ENCODE measurements at places on chromosomes 4 and X.

DNA sequence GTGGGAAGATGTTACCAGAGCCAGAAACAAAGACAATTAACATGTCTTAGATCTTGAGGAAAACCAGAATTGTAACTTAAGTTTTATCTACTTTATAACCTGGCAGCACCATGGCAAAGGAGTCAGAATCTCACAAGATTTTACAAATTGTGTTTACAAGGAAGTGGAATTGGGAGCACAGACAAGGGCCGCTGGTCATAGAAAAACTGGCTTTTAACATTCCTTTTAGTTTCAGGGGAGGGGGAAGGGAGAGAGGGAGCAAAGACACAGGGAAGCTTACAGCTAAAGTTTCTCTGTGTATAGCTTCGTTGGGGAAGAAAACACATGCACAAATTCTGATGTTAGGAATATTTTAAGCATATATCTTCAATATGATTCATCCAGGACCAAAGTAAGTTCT lies 10.3 kb upstream of the UGT2B11 start:
- DNase-seq, result no peak

GRCh38 chr4:122747883-122748282 lies 15.4 kb downstream of the BBS12 start:
- no peak for DNase-seq

DNA sequence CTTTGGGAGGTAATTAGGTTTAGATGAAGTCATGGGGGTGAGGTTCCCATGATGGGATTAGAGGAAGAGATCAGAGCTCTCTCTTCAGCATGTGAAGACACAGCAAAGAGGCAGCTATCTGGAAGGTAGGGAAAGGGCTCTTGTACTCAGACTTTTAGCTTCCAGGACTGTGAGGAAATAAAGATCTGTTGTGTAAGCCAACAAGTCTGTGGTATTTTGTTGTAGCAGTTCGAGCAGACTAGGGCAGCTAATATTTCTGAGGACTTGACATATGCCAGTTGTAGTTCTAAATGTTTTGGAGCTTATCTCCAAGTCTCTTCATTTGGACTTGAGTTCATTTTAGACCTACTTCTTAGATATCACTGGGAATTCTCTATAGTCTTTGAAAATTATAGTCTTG lies 137.3 kb upstream of the PDE5A start:
- DNase-seq, result no peak

- DNase-seq, result no peak
Observed at GRCh38 chrX:66009231-66009845, 30.5 kb downstream of the VSIG4 start.

DNA sequence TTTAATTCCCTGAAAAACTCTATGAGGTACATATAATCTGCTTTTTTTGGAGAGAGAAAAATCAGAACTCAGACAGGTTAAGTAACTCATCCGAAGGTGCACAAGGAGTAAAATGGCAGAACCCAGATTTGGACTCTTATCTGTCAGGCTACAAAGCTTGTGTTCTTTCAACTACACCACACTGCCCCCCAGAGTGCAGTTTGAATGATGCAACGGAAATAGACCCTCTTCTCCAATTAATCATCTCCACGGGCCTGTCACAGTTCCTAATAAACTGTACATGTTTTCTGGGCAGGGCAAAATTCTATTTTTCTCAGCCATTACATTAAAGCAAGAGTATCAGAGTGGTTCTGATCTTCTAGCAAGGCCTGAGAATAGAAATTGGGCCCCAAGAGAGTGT lies 35.3 kb upstream of the DCX start:
- DNase-seq, result no peak

DNA sequence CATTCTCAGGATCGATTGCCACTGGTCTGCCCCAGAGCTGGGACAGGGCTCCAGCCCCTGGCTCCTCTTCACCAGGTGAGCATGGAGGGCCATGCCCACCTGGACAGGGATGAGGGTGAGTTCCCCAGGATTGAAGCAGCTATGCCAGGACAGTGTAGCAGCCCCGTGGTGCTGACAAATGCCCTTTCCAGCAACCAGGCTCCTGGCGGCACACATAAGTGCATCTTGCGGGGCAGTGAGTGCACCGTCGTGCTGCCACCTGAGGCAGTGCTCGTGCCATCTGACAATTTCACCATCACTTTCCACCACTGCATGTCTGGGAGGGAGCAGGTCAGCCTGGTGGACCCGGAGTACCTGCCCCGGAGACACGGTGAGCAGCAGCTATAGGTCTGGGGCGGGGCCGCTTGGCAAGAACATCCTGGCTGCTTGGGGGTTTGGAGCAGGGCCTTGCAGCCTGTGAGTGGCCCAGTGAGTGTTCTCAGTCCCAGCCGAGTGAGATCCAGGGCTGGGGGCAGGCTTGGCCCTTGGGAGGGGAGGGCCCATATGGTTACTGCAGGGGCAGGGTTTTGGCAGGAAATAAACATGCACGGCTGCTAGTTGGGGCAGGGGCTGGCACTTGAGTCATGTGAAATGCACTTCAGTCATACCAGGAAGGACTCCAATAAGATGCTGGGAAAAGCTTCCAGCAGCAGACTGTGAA lies 6.1 kb downstream of the IL9R start:
- no peak for DNase-seq

- no peak for DNase-seq
Observed at GRCh38 chr4:88742561-88742960, 44.9 kb upstream of the NAP1L5 start.

GRCh38 chrX:133215017-133215416 lies 3.1 kb downstream of the TFDP3 start:
- no peak for DNase-seq

- no peak for DNase-seq
Observed at GRCh38 chr4:176814770-176815169, 22.0 kb upstream of the VEGFC start.

DNA sequence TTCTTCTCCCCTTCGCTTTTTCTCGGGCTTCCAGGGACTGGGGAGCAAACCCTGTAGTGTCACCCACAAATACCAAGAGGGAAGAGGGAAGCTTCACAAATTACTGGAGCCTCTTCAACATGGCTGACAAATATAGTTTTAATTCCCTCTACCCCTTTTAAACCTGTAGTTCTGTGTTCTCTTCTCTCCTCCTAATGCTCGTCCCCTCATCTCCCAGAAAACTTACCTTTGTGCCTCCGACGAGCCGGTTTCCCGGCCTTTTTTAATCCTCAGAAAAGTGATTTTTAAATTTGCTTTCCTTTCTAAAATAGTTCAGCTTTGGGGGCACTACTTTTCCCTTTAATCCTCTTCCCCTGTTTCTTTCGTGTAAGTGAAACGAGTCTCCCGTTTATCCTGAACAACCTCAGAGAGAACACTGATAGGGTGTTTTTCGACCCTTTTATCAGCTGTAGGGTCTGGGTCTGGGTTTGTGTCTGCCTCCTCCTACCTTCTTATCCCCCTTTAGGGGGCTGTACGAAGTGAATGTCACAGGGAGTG lies 408 bp downstream of the TET2 start:
- no peak for DNase-seq

- DNase-seq, result no peak
Observed at GRCh38 chr4:6983544-6984142, 59.5 kb upstream of the TADA2B start.

DNA sequence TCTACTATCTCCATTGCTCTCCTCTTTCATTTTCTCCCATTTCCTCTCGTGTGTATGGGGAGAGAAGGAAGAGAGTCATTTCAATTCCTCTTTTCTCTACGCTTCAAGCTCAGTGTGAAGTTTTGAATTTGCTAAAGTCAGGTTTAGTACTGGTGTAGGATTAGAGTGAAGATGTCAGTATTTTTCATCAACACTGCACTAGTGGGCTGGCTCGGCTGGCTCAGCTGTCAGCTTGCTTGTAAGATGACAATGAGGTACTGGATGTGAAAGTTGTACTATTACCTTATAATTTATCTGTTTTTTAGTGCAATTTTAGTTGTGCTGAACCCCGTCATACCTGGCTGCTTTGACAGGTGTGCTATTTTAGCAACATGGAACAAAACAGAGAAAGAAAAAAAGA lies 2.1 kb upstream of the SH2D1A start:
- no peak for DNase-seq

GRCh38 chrX:71949363-71949762 lies 38.7 kb downstream of the NHSL2 start:
- DNase-seq, result no peak

DNA sequence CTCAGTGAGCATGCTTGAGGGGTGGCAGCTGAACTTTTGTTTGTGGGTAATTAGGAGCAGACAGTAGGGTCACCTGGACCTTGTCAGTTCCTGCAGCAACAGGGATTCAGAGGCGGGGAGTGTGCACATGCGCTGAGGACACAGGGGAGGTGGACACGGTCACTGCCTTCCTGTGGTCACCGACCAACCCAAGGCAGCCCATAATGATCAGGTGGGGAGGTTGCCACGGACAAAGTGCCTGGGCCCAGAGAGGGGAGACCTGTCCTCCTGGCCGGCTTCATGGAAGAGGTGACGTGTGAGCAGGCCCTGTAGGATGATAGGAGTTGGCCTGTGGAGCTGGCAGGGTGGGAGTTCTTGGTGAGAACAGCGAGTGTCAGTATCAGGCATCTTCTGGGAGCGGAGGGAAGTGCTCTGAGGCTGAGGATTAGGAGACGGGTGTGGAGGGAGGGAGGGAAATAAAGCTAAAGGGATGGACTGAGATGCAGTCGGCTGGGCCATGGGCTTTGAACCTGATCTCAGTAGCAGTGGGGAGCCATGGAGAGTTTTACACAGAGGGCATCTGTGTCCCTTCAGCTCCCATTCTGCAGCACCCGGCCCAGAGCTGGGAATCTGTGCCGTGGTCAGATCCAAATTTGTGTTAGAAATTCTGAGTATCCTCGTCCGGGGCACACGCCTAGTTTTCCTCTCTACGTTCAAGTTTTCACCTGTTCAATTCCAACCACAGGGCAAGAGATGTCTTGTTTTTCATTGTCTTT lies 100.0 kb downstream of the PSAPL1 start:
- DNase-seq, result no peak

- peak; percentile 9 for DNase-seq
Observed at GRCh38 chr4:47926667-47927258, 12.4 kb upstream of the NFXL1 start.
